ENCODE measurements at places on chromosomes 13 and 19.
A peak's percentile ranks its signal among the peaks of the same experiment; 100 is the strongest.

- no peak for DNase-seq
Measured at GRCh38 chr13:32087955-32088747, 56.6 kb downstream of the FRY start.

- DNase-seq = no peak
Measured at GRCh38 chr13:22112956-22113745, 442.3 kb downstream of the FGF9 start.

DNA sequence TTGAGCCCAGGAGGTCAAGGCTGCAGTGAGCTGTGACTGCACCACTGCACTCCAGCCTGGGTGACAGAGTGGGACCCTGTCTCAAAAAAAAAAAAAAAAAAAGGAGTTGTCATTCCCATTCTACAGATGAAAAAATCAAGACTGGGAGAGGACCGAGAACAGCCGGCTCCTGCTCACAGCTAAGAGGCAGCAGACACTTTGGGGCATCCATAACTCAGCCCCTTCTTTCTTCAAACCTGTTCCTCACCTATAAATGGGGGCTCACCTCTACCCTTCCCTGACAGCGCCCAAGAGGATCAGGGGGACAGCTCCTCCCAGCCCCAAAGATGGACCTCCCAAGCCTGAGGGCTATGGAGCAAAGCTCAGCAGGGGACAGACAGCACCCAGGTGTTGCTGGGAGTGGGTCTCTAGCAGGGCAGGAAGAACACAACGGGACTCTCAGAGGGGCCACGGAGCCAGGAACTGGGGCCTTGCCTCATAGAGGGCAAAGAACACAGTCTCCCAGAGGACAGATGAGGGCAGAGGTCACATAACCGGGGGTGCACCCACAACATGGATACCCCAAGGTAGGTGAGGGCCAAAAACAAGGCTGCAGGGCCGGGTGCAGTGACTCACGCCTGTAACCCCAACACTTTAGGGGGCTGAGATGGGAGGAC, 3.4 kb upstream of the KLF16 start:
- no peak for DNase-seq

- no peak for DNase-seq
Measured at GRCh38 chr19:41588497-41589209, 12.7 kb downstream of the CEACAM21 start.

DNA sequence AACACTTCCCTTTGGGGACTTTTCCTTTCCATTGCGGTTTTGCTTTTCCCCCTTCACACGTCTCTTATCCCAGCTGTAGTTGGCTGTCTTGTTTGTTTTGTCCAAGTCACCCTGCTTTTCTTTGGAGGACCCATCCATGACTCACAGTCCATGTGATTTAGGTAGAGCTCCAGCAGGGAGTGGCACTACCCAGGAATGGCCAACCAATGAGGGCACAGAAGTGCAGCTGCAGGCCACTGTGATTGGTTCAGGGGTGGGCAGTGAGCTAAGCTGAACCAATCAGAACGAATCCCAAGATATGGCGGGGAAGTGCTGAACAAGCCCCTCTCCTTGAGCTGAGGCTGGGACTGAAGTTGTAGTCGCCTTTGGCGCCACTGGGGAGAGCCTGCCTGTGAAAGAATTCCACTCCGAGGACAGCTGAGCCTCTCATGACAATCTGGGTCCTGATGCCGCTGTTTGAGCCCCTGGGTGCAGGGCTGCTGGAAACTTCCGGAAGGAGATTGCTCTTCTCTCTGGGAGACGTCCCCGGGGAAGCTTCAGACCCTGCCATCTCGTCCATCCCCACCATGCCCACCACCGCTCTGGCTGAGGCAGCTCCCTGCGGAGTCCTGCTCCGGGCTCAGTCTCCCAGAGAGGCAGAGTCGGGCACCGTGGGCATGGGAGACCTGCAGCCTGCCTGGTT, 62.9 kb upstream of the URI1 start:
- DNase-seq = peak; percentile 62

DNA sequence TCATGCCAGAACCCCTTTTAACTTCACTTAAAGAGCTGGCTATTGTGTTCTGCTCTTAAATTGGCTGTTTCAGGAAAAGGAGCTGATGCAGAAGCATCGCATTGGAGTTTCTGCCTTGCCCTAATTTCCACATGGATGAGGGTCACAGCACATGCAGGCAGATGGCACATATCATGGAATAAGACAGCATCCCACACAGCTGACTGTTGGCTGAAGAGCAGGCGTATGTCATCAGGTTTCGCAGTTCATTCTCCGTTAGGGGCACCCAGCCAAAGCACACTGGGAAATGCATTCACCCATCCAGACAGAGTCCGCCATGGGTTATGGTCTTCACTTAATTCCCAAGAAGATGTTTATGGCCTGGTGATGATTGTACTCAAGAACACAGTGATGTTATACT, 572.5 kb downstream of the LIG4 start:
- no peak for DNase-seq

- peak; percentile 99 for DNase-seq
Measured at GRCh38 chr19:46860125-46860845, 512 bp upstream of the ARHGAP35 start.

DNA sequence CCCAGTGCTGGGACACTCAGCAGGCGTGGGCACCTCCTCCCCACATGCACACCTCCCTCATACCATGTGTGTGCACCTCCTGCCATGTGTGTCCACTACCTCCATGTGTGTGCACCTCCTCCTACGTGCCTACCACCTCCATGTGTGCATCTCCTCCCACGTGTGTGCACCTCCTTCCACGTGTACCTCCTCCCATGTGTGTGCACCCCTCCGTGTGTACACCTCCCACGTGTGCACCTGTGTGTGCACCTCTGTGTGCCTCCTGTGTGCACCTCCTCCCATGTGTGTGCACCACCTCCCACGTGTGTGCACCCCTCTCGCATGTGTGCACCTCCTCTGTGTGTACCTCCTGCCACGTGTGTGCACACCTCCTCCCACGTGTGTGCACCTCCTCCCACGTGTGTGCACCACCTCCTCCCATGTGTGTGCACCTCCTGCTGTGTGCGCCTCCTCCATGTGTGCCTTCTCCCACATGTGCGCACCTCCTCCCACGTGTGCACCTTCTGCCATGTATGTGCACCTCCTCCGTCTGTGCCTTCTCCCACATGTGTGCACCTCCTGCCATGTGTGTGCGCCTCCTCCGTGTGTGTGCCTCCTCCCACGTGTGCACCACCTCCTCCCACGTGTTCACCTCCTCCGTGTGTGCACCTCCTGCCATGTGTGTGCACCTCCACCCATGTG, 6.1 kb upstream of the C13orf46 start:
- DNase-seq = no peak

GRCh38 chr13:87524775-87525174, 146.4 kb upstream of the SLITRK5 start:
- DNase-seq = peak; percentile 29

- DNase-seq = no peak
Measured at GRCh38 chr13:40484101-40484800, 182.2 kb downstream of the FOXO1 start.

- DNase-seq = no peak
Measured at GRCh38 chr19:19059018-19059836, 4.6 kb upstream of the SLC25A42 start.

DNA sequence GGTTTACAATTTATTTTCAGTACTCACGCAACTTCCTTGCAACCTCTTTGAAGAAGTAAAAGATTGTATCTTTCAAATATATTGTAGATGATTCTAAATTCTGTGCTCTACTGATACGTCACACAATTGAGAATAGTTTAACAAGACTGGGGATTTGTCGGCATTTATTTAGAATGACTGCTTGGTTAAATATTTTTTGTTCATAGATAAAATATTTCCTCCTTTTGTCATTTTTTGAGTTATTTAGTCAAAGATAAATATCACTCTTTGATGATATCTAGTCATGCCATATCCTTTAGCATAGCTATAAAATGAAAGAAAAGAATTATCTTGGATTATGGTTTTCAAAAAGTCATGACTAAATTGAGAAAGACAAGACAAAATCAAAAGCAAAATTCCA, 2747.8 kb downstream of the PCDH9 start:
- DNase-seq = no peak

DNA sequence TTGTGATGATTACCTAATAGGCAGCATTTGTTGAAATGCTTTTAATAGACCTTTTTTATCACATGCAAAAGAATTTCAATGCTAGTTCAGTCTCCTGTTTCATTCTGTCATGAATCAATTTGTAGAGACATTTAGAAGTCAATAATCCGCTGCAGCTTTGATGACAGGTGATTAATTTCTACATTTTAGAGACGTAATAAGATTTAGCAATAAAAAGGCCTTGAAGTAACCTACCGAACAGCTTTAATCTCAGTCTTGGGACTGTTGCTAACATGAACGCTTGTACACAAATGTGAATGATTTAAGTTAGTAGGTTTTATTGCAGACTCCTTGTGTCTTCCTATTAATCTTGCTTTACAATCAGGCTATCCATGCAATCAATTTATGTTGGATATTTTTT, 186.5 kb downstream of the MZT1 start:
- no peak for DNase-seq

GRCh38 chr19:38650911-38651584, 3.6 kb downstream of the ACTN4 start:
- DNase-seq = peak; percentile 98

- no peak for DNase-seq
Measured at GRCh38 chr19:33197591-33198000, 3.5 kb downstream of the LRP3 start.

DNA sequence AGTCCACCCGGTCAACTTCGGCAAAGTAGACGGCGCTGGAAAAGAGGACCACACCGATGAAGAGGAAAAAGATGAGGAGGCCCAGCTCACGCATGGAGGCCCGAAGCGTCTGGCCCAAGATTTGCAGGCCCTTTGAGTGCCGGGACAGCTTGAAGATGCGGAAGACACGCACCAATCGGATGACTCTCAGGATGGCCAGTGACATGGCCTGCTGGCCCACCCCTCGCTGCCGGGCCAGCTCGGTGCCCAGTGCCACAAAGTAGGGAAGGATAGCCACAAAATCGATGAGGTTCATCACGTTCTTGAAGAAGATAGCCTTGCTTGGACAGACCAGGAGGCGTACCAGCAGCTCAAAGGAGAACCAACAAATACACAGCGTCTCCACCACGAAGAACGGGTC, 2.1 kb downstream of the KCNA7 start:
- DNase-seq = no peak

DNA sequence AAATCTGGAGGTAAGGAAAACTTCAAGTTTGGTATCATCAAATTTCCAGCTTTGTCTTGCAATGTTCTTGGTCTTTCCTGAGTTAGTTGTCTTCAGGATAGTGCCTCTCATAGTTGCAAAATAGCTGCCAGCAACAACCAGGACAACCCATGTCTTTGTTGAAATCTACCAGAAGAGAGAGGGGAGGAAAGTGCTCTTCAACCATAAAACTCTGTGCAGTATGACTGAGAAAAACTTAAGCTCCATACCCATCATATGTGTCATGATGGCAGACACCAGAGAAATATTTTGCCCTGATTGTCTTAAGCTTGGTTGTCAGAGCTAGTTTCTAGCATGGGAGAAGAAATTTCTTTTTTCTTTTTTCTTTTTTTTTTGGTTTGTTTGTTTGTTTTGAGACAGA, 103.3 kb downstream of the SPRY2 start:
- DNase-seq = no peak

- DNase-seq = peak; percentile 11
Measured at GRCh38 chr19:18675779-18676178, 7.7 kb upstream of the CRTC1 start.
